ENCODE measurements at places on chromosomes 5 and 9. TPM values are rescaled to one million over a fixed set of nuclear protein-coding genes. Genes with fewer than 3 reads are reported as not detected.

CCIN gene
- total RNA-seq, result not detected

F12 gene
- 27.7 TPM for total RNA-seq

GRIN1 gene
- not detected for total RNA-seq

FRRS1L gene
- 0.08 TPM for total RNA-seq

CENPH gene
- 14.6 TPM for total RNA-seq

C1QTNF3 gene
- total RNA-seq, result 3.1 TPM

GRCh38 chr5:82885627-82886389 is 191.4 kb downstream of the TMEM167A start:
- no peak for DNase-seq
- no peaks in the 10 kb centered on the region for H3K4me1 ChIP-seq
- H3K36me3 ChIP-seq, result no peaks in the 10 kb centered on the region
- no peak overlapping the region for H3K4me3 ChIP-seq
- no peak overlapping the region for H3K27ac ChIP-seq

DNA sequence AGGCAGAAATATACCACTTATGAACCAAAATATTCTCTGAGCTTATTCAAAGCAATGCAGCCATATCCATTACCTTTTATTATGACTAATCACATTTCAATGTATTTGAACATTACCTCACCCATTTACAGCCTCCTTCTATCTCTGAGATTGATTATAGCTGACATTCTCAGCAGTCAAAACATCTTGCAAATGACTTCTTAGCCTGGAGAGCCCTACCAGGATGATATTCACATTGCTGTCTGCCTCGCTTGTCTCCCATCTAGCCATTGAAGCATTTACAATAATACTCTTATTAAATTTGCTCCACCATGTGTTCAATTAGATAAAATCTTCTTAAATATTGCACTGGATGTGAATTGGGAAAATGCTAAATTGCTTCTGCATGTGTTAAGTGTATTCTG is 1879.9 kb upstream of the ACO1 start:
- DNase-seq, result no peak
- no peaks in the 10 kb centered on the region for H3K27me3 ChIP-seq
- no peak overlapping the region for H3K27ac ChIP-seq

GRCh38 chr9:71147368-71147767 is 25.9 kb upstream of the TRPM3 start:
- H3K36me3 ChIP-seq, result no peaks in the 10 kb centered on the region
- peaks cover 3% of the 10 kb centered on the region for H3K4me1 ChIP-seq
- no peak overlapping the region for H3K27ac ChIP-seq
- DNase-seq, result no peak
- no peaks in the 10 kb centered on the region for H3K27me3 ChIP-seq

DNA sequence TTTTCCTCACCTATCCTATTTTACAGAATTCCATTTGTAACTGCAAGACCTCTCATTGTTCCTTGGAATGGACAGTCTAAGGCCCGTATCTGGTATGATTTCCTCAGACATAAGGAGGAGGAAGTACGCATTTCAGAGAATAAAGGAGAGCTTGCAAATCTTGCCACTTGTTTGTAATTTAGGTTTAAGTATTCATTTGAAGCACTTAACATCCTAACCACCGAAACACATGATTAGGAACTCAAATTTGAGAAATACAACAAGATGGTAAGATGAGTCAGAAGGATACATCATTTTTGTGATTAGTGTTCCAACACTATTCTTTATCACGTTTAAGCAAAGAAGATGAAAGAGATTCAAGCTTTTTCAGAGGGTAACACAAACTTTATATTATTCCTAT is 3.9 kb upstream of the ZCCHC9 start:
- no peak for DNase-seq
- H3K27ac ChIP-seq, result no peak overlapping the region
- no peak overlapping the region for H3K4me3 ChIP-seq
- peaks cover 28% of the 10 kb centered on the region for H3K4me1 ChIP-seq
- peaks cover 2% of the 10 kb centered on the region for H3K36me3 ChIP-seq

DNA sequence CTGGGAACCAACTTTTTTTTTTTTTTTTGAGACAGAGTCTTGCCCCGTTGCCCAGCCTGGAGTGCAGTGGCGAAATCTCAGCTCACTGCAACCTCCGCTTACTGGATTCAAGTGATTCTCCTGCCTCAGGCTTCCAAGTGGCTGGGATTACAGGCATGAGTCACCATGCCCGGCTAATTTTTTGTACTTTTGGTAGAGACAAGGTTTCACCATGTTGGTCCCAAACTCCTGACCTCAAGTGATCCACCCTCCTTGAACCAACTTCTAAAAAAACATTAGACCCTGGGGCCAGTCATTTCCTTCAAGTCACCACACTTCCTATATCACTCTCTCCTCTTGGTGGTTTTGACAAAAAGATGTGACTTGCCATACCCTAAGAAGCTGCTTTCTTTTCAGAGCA is 10.9 kb upstream of the SHROOM1 start:
- H3K27ac ChIP-seq, result peak overlapping the region; percentile 91
- no peaks in the 10 kb centered on the region for H3K36me3 ChIP-seq
- no peak overlapping the region for H3K4me3 ChIP-seq

DNA sequence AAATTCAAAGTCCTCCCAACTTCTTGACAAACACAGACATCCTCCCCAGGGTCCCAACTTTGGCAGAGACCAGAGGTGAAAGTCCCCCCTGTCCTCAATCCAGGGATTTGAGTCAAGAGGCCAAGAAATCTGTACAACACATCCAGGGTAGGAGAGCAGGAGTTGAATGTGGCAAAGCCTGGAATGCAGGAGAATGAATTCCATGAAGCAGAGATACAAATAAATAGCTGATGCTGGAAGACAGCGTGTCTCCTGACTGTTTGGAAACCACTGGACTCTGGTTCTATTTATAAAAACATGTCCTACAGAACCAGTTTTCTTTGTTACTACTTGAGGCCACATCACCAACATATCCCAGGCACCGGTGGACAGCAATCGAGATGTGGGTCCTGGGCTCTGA is 43.7 kb upstream of the SLIT3 start:
- no peaks in the 10 kb centered on the region for H3K27me3 ChIP-seq
- no peaks in the 10 kb centered on the region for H3K36me3 ChIP-seq
- no peak for DNase-seq
- H3K27ac ChIP-seq, result no peak overlapping the region
- no peaks in the 10 kb centered on the region for H3K4me1 ChIP-seq
- no peak overlapping the region for H3K4me3 ChIP-seq

DNA sequence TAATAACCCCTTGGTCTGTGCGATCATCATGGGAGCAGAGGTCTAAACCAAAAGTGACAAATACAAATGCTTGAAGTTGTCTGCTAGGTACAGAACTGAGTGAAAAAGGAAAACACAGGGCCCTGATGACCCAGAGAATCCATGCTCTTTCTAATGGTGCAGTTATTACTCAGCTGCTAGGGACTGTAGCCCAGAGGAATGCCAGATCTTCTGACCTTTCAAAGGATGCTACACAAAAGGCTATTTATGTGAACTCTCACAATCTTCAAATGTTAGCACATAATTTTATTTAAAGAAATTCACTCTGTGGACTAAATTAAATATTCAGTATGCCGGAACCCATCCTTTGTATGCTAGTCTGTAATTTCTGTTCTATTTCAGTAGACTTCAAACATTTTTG is 79.9 kb downstream of the PRR16 start:
- H3K4me3 ChIP-seq, result no peak overlapping the region
- no peak for DNase-seq
- H3K27ac ChIP-seq, result no peak overlapping the region

DNA sequence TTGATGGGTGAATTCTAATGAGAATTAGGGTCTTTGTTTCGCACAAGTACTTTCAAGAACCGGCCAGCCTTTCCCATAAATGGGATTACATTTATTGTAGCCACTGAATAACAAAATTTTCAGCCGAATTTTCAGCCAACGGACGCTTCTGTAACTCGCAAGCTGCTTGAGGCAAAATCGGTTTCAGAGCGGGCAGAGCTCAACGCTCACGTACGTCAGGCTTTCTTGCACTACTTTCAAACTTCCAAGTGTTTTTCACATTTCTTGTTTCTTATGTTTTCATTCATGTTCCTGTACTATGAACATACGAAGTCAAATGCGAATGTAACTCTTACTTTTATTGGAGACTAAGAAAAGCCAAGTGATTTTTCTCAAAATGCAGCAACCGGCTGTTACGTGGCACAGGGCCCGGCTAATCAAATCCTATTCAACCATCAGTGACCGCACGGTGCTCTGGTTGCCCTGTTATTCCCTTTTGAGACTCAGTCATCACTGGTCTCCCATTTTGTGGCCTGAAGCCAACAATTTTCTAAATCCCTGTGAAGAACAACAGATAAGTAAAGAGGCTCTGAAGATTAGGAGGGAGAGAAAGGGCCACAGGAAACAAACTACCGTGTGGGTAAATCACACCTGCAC is 68.5 kb downstream of the SLC28A3 start:
- H3K4me1 ChIP-seq, result no peaks in the 10 kb centered on the region
- H3K27ac ChIP-seq, result no peak overlapping the region
- H3K27me3 ChIP-seq, result peaks cover 3% of the 10 kb centered on the region
- no peaks in the 10 kb centered on the region for H3K36me3 ChIP-seq

GRCh38 chr5:64214132-64214531 is 48.5 kb downstream of the RNF180 start:
- no peaks in the 10 kb centered on the region for H3K36me3 ChIP-seq
- H3K4me3 ChIP-seq, result no peak overlapping the region
- no peak overlapping the region for H3K27ac ChIP-seq
- no peaks in the 10 kb centered on the region for H3K27me3 ChIP-seq

DNA sequence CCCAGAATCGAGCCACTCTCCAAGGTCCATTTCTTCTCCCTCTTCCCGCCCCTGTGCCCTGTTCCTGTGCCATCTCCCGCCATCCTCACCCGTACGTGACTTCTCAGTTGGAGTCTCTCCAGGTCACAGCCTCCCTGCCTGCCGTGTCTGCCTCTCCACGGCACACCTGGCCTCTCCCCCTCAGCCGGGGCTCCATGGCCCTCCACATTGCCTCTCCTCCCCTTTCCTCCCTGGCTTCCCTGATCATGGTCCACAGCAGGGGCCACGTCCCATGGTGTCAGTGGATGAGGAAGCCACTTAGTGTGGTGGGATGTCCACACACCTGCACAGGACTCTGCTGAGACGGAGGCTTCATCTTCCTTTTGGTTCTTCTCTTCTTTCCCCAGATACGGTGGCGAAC is 2.3 kb downstream of the PAEP start:
- no peak for DNase-seq
- H3K27ac ChIP-seq, result no peak overlapping the region
- H3K4me1 ChIP-seq, result no peaks in the 10 kb centered on the region
- H3K4me3 ChIP-seq, result no peak overlapping the region
- peaks cover 8% of the 10 kb centered on the region for H3K27me3 ChIP-seq

DNA sequence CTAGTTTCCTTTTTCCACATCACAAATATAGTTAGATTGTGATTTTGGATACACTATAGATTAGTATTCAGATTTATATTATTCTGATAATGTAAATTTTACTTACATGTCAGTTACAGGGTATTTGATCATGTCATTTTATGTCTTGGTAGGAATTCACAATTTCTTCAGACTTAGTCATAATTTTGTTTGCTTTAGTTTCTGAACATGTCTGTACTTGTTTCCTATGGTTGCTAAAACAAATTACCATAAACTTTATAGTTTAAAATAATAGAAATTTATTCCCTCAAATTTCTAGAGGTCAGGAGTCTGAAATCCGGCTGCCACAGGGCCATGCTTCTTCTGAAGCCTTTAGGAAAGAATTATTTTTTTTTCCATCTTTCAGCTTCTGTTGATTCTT is 1817.2 kb upstream of the CDH9 start:
- H3K4me1 ChIP-seq, result no peaks in the 10 kb centered on the region
- DNase-seq, result no peak
- no peak overlapping the region for H3K27ac ChIP-seq
- H3K27me3 ChIP-seq, result no peaks in the 10 kb centered on the region
- H3K4me3 ChIP-seq, result no peak overlapping the region
